Renal cortical epithelial cell (primary cell): ENCODE measurements at places on chromosomes 5 and 9.

DNA sequence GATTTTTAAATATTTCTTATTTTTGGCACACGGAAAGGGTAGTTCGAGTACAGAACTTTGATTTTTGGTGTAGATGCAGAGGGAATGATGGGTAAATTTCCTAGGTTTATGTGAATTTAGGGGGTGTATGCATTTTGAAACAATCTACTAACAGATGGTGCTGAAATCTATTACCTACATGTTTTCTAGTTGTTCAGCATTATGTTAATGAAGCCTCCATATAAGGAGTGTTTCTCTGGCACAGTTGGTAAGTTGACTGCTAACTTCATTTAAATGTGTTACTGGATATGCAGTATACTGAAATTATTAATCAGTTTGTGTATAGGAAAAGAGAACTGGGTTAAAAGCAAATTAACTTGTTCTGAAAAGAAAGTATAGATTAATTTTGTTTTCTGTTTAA is 17.5 kb downstream of the SUB1 start:
- DNase-seq = no peak

GRCh38 chr5:109721741-109722140 is 32.0 kb downstream of the MAN2A1 start:
- DNase-seq = no peak

DNA sequence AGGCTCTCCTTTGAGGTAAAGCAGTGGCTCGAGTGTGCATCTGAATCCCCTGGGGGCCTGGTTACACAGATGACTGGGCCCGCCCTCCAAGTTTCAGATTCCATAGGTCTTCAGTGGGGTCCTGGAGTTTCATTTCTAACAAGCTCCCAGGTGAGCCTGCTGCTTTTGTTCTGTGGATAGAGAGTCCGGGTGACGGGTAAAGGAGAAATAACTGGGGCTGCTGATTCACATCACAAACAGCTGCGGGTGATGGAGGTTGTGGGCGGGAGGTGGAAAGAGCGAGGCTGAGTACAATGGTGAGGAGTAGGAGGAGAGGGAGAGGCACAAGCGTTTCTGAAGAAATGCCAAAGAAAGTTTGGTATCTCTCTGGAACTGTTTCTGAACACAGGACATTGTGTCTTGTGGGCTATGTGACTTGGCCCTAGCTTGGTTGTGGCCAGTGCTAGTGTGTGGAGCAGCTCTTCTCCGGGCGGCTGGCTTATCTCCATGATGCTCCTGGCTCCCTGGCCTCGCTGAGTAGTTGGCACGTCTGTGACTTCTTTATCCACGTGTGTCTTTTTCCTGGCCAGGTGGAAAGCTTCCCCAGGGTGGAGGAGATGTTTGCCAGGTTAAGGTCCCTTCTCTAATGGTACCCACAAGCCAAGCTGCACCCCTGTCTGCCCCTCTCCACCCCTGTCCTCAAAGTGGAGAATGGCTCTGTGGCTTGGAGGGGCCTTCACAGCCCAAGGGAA is 61.7 kb downstream of the HSPA4 start:
- DNase-seq = peak; percentile 16

DNA sequence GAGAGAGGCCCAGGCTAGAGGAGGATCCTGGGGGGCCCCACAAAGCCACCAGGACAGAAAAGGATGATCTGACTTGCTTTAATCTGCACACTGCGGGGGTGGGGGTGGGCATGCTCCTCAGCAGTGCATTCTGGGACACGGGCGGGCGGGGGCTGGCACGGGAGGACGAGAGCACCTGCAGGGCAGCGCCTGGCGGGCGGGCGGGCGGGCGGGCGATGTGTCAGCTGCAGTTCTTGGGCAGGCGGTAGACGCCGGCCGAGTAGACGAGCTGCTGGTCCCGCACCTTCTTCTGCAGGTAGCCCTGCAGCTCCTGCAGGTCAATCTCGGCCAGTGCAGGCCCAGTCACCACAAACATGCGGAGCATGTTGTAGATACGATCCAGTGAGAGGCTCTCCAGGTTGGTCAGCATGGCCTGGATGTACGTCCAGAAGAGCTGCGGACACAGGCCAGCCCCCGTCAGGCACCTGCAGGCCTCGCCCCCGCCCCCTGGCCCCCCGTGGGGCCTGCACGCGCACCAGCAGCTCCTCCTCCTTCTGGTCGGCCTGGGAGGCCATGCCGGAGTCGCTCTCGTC is 3.0 kb upstream of the TMEM210 start:
- DNase-seq = no peak

GRCh38 chr5:36664766-36665165 is 58.4 kb downstream of the SLC1A3 start:
- DNase-seq = peak; percentile 57

GRCh38 chr9:131589993-131590392 is 44.7 kb downstream of the PRRT1B start:
- no peak for DNase-seq

DNA sequence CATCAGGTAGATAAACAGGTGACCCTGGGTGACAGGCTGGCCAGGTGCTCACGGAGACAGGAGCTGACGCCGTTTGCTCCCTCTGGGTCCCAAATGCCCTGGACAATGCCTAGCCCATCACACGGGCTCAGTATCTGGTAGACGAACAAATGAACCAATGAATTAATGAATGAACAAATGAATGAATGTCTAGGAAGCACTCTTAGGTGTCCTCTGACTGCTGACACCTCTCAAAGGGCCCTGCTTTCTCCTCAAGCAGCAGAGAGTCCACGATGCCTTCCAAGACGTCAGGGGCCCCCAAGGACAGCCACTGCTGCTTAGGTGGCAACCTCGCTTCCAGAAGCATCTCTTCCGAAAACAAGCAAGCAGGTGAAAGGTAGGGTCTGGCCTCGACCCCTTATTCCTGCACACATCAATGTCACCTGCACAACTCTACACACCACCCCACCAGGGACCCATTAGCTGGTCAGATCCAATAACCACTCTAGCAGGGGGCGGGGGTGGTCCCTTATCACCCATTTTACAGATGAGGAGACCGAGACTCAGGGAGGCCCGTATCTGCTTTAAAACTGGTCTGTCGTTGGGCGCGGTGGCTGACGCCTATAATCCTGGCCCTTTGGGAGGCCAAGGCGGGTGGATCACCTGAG is 45.2 kb downstream of the VAV2 start:
- DNase-seq = no peak

DNA sequence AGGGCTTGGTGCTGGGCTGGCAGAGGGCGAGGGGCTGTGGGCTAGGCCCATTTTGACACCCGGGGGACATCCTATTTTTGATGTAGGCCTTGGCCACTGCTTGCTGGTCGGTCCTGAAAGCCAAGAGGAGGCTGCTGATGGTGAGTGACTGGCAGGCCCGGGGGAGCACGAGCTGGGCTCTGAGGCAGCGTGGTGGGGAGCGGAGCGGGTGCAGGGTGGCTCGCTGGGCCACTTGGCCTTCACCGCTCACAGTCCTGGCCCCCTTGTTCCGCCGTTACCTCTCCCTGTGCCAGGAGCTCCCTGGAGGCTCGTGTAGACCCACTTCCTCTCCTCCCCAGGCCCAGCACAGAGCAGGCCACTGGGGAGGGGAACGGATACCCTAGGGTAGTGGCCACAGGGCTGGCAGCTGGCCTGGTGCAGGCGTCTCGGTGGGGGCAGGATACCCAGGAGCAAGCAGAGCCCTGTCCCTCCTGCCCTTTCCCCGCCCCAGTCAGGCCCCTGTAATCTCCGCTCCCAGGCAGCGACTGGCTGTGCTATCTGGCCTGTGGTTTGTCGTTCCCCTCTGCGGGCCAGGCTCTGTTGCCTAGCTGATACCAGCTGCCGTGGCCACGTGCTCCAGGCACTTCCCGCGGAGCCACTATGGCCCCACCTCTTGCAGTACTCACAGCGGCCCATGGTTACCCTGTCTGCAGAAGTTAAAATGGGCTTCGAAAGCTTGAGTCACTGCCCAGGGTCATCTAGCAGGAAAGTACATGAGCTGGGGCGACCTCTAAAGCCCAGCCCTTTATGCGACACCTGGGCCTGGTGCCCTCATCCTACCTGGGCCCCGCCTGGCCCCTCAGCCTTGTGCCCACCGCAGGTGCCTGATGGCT is 11.7 kb upstream of the DOLPP1 start:
- no peak for DNase-seq
